Vagina (tissue), 2 donors: ENCODE measurements at places on chromosomes 5 and 9. TPM values are rescaled to one million over a fixed set of nuclear protein-coding genes. Genes with fewer than 3 reads are reported as not detected.

DNA sequence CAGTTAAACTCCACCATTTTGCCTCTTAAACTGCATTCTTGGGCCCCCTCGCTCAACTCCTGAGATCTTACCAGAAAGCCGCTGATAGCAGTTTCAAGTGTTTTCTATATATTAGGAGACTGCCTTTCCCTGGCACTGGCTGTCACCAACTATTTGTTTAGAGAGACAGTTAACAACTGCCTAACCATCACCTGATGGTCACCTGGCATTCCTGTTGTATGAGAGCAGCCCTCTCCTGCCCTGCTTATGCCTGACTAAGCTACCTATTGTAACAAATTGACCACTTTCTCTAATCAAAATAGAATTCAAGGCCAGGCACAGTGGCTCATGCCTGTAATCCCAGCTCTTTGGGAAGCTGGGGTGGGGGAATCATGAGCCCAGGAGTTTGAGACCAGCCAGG is 28.0 kb upstream of the SIL1 start:
- no peak for DNase-seq

DNA sequence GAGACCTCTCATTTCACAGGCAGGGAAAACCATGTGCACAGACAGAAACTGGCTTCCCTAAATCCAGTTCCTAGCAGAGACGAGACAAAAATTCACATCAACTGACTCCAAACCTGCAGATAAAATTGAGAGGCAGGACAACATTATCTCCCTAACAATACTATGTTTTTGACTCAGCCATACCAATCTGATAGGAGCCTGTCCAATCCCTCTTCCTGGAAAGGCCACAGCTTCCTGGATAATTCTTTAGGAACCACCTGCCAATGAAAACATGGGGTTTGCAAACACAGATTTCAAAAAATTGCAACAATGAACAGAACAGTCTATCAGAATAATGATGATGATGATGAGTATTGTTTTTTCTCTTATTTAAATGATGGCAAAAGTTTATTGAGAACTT is 22.4 kb downstream of the SH3TC2 start:
- DNase-seq: no peak

DNA sequence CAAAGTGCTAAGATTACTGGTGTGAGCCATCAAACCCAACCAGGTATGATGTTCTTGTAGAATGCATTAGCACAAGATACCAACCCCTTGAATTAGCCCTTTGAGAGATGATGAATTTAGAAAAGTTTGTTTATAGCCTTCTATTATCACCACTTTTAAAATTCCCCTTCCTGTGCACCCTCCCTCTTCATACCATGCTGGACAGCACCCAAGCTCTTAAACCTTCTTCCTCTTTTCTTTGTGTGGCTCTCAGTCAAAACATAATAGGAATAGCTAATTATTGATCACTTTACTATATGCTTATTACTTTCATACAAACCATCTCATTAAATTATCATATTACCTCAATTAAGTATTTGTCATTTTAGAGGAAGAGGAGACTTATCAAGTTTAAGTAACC is 87.6 kb upstream of the TMED7 start:
- DNase-seq: no peak

Gene GRIA1
- total RNA-seq: not detected

Gene FOXD4L5
- total RNA-seq: not detected

GRCh38 chr9:84761137-84761808 is 91.7 kb downstream of the NTRK2 start:
- DNase-seq: no peak
